ENCODE measurements at places on chromosomes 6 and 20. TPM values are rescaled to one million over a fixed set of nuclear protein-coding genes. Genes with fewer than 3 reads are reported as not detected.

LHFPL5 gene
- total RNA-seq, result not detected

BPIFB2 gene
- not detected for total RNA-seq

DNA sequence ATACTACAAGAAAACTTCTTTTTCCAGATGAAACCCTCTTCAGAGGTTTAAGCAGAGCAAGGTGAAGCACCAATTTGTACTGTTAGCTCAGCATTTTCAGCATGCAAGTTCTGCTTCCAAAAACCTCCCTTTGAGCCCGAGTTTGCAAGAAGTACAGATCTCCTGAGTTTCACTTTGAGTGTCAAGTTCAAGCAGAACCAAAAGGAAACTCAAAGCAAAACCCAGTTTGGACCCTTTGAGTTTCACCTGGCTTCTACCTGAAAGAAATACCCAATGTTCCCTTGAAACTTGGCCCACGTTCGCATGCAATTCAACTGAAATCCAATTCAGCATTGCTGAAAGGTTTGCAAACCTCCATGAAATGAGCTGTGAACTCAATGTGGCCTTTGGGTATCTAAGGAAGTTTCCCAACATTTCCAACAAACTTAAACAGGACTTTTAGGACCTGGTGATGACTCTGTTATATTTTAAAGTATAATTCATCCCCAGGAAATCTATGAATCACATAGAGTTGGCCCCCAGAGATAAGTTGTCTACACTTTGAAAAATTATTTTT lies 62.9 kb upstream of the HBS1L start:
- no peak for DNase-seq

GRCh38 chr20:43726811-43727338 lies at the start of gene GTSF1L:
Gene GTSF1L, minus strand, starts transcription at chr20:43727002. Its CDS starts 308 bp downstream, at chr20:43726694.
- DNase-seq, result no peak

DNA sequence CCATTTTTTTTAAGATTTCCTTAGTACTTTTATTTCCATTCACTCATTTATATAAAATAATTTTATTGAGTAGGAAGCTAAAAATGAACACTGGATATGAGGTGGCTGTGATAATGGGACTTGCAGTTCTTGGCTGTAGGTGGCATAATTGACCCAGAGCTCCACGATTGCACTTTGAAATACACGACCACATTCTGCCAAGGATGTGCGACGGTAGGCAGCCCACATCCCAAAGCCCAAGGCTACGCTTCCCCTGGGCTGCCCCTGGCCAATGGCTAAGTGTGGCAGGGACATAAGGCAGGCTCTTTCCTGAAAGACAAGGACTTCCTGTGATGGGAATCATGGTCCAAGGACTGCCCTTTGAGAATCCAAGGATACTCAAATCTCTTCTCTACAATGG lies 43.7 kb upstream of the ADTRP start:
- no peak for DNase-seq

ENPP4 gene
- 4.8 TPM for total RNA-seq

EXOC2 gene
- 22.9 TPM for total RNA-seq

DNA sequence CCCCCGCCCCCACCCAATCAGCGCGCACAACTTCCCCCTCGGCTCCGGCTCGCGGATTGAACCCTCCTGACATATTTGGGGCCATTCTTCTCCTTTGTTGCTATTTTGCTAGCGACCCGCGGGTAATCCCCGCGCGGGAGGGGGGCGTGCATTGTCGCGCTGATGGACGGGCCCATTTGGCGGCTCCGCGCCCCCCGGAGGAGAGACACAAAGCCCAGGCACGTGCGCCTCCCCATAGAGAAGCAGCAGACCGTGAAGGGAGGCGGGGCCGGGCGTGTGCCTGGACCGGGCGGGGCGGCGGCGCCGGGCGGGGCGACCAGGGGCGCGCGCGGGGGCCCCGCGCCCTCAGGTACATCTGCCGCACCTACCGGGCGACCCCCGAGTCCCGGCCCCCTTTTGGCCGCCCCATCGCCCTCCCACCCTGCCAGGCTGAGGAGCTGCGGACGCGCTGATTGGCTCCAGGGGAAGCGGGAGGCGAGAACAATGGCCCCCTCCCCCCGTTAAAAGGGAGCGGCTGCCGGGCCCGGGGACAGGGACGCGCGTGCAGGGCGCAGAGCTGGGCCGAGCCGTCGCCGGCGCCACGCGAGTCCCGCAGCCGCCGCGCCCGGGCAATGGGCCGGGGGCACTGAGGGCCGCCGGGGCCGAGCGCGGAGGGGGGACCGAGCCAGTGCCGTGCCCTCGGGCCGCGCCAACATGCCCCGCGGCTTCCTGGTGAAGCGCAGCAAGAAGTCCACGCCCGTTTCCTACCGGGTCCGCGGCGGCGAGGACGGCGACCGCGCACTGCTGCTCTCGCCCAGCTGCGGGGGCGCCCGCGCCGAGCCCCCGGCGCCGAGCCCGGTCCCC lies at the start of gene INSM1:
INSM1 (plus strand) TSS at position 530 of the 843 bp plus-strand sequence; CDS start at position 694, 164 bp downstream.
- DNase-seq, result no peak

DNA sequence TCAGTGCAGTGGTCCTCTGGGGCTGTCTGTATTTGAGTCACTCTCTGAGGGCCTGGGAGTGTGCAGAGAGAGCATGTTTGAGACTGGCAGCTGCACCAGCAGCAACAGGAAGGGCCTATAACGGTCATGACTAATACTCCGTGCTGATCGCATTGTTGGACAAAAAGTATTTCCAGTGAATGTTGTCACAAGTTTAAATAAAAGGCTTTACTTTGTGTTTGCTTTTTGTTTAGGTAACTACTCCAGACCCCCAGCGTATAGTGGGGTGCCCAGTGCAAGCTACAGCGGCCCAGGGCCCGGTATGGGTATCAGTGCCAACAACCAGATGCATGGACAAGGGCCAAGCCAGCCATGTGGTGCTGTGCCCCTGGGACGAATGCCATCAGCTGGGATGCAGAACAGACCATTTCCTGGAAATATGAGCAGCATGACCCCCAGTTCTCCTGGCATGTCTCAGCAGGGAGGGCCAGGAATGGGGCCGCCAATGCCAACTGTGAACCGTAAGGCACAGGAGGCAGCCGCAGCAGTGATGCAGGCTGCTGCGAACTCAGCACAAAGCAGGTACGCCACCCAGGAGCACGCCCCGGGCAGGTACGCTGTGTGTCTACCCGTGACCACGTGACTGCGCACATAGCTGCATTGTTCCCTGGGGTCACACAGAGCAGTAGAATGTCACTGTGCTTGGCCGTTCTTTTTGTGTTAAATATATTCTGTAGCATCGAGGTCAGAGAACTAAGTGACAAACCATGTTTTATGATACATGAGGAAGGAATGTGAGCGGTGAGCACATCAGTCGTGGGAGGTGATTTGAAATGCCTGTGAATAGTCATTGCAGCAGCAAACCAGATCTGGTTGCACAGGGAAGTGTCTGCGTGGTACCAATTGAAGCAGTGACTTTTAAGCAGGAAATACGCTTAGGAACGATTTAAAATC lies 174.7 kb downstream of the TMEM242 start:
- no peak for DNase-seq

GRCh38 chr6:18183766-18184165 lies 28.5 kb downstream of the KDM1B start:
- DNase-seq, result no peak

GRCh38 chr6:45922728-45923351 lies 92.8 kb downstream of the CLIC5 start:
- peak; percentile 59 for DNase-seq

SASH1 gene
- 30.2 TPM for total RNA-seq

DNA sequence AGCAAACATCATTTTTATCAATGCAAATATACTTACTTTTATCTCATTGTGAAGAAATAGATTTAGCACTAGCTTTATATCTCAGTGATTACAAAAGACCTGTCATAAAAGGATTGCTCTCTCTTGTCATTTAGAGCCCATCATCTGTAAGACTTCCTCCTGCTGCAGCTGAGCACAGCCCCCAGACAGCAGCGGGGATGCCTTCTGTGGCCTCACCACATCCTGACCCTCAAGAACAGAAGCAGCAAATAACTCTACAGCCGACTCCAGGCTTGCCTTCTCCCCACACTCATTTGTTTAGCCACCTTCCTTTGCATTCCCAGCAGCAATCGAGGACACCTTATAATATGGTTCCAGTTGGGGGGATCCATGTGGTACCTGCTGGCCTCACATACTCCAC lies 127.0 kb upstream of the EDN1 start:
- DNase-seq, result no peak

GRCh38 chr6:55777469-55777868 lies 97.9 kb downstream of the BMP5 start:
- no peak for DNase-seq

DNA sequence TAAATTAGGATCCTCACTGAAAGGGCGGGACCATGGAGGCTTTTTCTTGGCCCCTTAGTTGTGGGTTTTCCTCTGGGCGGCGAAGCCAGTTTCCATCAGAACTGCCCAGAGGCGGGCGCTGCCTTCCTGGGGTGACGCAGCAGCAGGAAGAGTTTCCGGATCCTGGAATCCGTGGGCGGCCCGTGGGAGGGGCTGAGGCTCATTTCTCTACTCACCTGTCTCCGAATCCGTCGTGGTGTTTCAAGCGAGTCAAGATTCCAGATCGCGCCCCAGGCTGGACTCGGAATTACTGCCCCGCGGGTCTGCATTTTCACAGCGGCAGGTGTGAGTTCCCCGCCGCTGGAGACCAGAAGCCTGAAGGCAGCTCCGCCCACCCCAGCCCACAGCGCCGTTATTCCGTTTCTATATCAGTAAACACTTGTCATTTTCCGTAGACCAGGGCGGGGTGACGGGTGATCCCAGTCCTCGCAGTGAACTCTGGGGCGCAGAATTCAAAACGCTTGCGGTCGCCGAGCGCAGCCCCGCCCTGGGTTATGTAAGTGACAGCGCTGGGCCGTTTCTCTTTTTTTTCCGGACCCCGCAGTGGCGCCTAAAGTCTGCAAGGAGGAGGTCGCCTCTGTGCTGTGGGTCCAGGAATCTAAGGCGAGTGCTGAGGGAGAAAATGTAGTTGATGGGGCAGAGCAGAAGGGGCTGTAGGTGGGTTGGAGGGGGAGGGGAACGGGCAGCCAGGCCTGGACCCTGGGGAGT lies 27.2 kb upstream of the POU5F1 start:
- peak; percentile 80 for DNase-seq

DNA sequence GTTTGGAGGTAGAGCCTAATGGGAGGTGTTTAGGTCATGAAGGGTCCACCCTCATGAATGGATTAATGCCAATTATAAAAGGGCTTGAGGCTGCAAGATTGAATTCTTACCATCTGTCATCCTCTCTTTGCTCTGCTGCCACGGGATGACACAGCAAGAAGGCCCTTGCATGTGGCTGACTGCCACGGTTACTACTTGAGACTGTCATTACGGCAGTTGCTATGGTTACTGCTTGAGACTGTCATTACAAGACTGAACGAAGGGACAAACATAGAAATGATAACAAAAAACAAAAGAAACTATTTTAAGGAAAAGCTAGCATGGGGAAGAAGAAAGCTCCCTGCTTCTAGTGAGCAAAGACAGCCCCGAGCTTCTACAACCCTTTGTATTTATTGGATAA lies 715.0 kb downstream of the TFAP2A start:
- DNase-seq, result no peak

GRCh38 chr6:166988674-166989201 lies 10.5 kb upstream of the CEP43 start:
- no peak for DNase-seq

DNA sequence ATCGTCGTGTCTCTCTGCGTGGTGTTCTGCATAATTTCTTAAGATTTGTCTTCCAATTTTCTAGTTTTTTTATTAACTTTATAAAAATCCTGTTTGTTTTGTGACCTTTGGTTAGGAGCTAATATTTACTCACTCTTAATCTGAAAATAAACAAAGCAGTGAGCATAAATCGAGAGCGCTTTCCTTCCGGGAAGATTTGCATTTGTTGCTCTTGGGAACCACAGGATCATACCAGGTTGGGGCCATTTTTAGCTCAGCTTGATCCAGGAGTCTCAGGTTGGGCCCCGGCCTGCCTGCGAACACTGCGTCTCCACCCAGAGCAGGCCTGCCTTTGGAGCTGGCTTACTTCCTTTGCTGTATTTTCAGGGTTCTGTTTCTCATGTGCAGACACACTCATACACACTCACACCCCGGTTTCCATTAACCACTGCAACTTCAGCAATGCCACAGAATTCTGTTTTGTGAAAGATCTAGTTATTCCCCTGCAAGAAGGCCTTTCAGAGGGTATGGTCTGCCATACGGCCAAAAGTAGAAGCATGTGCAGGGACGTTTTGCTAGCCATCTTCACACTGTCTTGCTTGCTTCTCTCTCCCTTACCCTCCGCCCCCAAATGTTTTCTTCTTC lies 17.3 kb downstream of the BPHL start:
- no peak for DNase-seq

LGSN gene
- total RNA-seq, result not detected

GPR63 gene
- total RNA-seq, result 18.5 TPM

DNA sequence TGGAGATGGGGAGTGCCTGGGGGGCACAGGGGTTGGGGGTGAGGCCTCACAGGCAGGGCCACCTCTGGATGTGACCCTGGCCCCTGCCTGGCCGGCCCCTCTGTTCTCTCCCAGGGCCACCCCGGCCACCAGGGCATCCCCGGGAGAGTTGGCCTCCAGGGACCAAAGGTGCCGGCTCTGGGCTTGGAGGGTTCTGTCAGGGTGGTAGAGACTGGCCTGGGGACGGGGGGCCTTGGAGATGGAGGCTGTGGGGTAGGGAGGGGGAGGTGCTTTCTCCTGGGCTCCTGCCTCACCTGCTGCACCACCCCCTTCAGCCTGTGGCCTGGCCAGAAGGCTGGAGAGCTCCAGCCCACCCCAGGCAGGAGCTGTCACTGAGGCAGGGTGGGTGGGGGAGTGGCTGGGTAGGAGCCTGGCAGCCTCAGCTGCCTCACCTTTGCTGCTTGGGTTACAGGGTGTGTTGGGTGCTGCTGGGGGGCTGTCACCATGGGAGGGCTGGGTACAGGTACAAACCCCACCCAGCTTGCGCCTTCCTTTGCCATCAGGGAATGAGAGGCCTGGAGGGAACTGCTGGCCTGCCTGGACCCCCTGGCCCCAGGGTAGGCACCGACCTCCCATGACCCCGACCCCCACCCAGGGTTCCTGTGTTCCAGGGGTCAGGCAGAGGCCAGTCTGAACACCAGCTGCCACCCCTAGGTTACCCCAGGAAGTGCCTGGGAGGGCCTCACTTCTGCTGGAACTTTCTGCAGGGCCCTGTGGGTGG lies 32.7 kb downstream of the COL20A1 start:
- DNase-seq, result no peak

- no peak for DNase-seq
These were observed 503.8 kb upstream of the MARCKS start for GRCh38 chr6:113353392-113353791.

ANKRD66 gene
- not detected for total RNA-seq

BTN1A1 gene
- total RNA-seq, result 0.11 TPM

KCNK16 gene
- total RNA-seq, result not detected

- DNase-seq, result no peak
These were observed 245.3 kb downstream of the QKI start for GRCh38 chr6:163659803-163660202.

All from mesothelial cell of epicardium (in vitro differentiated cells).